NCI-H69 (cell line): ENCODE measurements at places on chromosomes 7 and 10.
A peak's percentile ranks its signal among the peaks of the same experiment; 100 is the strongest.

- DNase-seq = no peak
Measured at GRCh38 chr7:75928568-75928914, 13.6 kb downstream of the POR start.

- peak; percentile 54 for DNase-seq
Measured at GRCh38 chr10:29925771-29926692, 133.4 kb downstream of the JCAD start.

DNA sequence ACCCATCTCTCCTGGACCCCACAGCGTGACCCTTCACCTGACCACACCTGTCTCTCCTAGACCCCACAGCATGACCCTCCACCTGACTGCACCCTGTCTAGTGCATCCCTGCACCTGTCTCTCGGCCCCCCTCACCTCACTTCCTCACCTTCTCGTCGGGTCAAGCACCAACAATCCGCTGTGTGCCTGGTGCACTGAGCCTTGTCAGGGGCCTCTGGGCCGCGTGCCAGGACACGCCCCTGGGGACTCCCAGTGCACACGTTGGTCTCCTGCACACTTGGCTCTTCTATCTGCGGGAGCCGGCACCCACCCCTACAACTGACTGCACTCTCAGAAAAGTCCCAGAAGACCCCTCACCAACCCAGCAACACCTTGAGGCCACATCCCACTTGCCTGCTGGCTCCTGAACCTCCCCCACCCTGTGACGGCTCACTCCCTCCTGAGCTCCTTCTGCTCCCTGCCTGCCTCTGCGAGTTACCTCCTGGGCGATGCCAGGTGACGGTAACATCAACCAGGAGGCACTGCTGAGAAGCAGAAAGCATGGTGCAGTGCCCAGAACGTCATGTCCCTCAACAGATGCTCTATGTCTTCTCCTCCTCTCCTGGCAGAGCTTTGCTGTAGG, 147.6 kb downstream of the DIP2C start:
- peak; percentile 79 for DNase-seq

- DNase-seq = no peak
Measured at GRCh38 chr7:10789170-10789569, 184.5 kb upstream of the PHF14 start.

- no peak for DNase-seq
Measured at GRCh38 chr7:127600885-127601284, 7.3 kb downstream of the FSCN3 start.
